ENCODE measurements at places on chromosomes 2 and 18.

GRCh38 chr2:45567288-45567963 is 43.6 kb downstream of the SRBD1 start:
- no peak for DNase-seq

GRCh38 chr2:178075006-178075326 is 2.4 kb upstream of the PDE11A start:
- no peak for DNase-seq

DNA sequence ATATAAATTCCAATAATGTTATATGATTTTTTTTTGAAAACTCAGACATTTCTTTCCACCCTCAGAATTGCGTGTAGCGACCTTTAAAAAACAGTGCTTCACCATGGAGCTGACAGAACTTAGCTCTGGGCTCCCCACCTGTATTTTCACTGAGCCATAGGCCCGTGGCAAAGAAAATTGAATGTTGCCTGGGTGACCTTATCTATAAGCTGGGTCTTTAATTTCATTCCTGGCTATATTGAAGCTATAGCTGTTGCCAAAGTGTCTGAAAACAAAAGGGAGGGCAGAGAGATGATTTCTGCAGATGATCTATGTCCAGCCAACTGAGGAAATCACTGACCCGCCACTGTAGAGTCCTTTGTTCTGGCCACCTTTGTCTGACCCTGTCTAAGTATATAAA is 411.7 kb downstream of the PTPRM start:
- DNase-seq = no peak

GRCh38 chr2:229945975-229946374 is 23.7 kb downstream of the FBXO36 start:
- no peak for DNase-seq

GRCh38 chr2:141709756-141710155 is 421.1 kb downstream of the LRP1B start:
- DNase-seq = no peak

DNA sequence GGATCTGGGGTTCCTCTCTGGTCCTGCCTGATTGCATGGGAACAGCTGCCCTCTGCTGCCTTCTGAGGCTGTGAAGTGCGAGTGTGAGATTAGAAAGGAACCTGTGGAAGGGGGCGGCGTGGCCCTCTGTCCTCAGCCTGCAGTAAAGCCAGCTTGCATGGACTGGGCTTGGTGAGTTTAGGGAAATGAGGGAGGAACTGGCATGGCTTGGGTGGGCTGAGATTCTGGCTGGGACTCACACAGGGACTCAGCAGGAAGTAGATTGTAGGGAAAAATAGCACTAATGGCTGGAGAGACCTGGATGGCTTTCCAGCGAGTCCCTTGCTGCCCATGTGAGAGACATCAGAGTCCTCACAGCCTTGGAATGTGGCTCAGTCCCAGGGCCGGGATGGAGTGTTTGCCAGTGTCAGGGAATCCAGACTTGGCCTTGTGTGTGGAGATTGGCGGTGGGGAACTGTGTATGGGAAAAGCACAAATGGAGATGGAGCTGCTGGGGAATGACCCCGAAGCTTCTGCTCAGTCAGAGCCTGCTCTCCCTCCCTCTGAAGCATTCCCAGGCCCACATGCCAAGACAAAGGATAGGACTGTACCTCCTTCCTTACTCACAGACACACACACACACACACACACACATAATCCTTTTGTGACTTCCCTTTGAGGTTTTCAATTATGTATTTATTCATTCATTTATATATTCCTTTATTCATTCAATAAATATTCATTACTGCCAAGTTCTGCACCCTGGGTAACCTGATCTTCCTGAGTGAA is 115.4 kb downstream of the ACAA2 start:
- DNase-seq = no peak

GRCh38 chr2:133171393-133172004 is 396.8 kb downstream of the NCKAP5 start:
- no peak for DNase-seq

DNA sequence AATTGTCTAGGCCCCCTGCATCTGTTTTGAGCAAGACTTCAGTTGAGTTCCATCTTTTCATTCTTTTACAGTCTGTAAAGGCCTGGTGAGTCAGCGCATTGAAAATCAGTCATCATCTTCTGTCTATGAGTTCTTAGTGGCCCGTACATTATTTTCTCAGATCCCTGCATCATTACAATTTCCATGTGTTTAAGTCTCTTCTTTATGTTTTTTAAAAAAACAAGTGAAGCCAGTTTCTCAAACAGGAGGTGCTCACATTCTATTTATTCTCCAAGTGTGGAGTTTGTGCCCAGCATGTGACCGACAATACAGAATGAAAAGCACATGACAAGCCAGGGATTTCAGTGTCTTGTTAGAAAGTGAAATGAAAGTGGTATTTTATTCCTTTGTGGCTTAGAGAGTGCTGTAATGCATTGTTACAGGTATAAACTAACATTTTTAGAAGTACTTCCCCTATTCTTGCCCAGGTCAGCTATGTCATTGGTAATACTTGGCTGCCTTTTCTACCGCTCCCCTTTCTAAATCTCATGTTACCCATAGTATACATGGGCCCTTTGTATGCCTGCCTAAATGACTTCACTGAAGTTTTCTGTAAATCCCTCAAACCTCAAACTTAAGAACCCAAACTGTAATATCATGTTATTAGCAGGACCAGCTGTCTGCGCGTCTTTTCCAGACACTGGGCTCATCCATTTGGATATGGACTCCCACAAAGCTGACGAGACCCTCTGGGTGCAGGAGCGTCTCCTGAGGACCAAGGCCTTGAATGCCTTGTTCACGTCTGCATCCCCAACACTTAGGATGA is 67.6 kb downstream of the FEZ2 start:
- DNase-seq = no peak

- DNase-seq = no peak
Measured at GRCh38 chr2:234752966-234753365, 198.9 kb upstream of the SH3BP4 start.

- no peak for DNase-seq
Measured at GRCh38 chr2:14127765-14128164, 504.8 kb upstream of the LRATD1 start.

DNA sequence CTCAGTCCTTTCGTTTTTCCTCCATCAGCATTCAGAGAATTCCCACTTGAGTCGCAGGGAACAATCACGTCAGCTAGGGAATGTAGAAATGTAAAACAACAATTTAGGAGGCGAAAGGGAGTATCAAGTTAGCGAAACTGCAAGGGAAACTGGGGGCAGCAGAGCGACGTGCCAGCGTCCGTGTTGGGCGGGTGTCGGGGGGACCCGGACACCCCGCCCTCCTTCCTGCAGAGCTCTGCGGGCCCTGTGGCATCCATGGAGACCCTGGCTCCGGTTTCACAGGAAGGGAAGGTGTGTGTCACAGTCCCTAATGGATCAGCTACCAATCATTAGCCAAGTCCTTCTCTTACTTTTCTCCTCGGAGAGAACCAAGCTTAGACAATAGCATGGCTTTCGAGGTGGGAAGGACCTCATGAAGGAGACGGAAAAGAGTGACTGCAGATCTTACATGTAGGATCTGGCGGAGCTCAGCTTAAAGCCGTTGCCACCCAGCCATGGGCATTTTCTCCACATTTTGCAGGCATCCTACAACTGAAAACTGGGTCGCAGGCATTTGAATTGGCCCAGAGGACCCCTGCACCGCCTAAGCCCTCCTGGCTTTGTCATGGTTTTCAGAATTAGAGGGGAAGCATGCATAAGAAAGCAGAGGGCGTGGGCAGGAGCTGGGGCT is 33.7 kb downstream of the SOX11 start:
- no peak for DNase-seq

DNA sequence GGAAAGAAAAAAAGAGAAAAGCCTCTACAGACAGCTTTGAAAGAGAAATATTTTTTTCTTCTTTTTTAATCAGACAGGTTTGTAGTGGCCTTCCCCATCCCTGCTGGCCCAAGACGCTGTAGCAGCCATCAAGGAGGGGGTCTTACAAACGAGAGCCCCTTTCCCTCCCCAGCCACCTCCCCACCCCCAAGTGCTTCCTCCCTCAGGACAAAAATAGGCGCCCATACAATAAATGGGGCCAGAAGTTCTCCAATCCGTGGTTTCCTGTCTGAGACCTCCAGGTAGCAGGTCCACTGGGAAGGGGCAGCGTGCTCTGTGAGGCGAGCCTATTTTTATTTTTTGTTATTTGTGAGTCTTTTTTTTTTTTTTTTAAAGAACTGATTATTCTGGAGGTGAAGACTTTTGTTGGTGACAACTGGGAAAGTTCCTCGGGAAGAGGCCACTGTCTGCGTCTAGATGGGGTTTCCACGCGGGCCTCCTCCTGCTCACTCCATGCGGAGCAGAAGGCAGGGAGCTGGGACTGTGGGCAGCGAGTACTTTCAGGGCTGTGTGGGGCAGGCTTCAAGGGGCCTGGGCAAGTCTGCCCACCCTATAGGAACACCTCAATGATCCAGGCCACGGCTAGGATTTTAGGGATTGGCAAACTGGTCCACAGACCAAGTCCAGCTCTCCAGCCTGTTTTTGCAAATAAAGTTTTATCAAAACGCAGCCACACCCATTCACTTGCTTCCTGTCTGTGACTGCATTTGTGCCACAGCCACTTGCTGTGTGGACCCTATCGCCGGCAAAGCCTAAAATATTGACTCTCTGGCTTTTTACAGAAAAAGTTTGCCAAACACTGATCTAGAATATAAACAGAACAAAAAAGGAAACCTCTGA is 139.6 kb downstream of the CTIF start:
- no peak for DNase-seq

- no peak for DNase-seq
Measured at GRCh38 chr2:128365217-128365905, 46.7 kb upstream of the HS6ST1 start.

GRCh38 chr2:84882775-84883550 is 2.1 kb upstream of the TRABD2A start:
- DNase-seq = no peak

- no peak for DNase-seq
Measured at GRCh38 chr2:151228847-151229512, 32.7 kb downstream of the RBM43 start.

- DNase-seq = no peak
Measured at GRCh38 chr2:238591732-238592131, 165.0 kb downstream of the ASB1 start.

DNA sequence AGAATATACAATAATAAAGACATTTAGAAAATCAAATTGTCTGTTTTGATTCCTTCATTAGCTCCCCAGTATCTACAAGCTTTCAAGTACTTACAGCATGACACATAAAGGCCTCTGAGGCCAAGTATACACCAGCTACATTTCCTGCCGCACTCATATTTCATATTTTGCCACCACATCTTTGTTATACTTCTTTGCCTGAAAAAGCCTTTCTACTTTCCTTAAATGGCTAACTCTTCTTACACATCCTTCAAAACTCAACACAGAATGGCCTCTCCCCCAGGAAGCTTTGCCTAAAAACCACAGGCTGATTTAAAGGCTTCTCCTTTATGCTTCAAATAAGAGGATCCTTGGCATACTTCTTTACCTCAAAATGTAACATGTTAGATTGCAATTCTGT is 4.5 kb downstream of the STK17B start:
- no peak for DNase-seq

DNA sequence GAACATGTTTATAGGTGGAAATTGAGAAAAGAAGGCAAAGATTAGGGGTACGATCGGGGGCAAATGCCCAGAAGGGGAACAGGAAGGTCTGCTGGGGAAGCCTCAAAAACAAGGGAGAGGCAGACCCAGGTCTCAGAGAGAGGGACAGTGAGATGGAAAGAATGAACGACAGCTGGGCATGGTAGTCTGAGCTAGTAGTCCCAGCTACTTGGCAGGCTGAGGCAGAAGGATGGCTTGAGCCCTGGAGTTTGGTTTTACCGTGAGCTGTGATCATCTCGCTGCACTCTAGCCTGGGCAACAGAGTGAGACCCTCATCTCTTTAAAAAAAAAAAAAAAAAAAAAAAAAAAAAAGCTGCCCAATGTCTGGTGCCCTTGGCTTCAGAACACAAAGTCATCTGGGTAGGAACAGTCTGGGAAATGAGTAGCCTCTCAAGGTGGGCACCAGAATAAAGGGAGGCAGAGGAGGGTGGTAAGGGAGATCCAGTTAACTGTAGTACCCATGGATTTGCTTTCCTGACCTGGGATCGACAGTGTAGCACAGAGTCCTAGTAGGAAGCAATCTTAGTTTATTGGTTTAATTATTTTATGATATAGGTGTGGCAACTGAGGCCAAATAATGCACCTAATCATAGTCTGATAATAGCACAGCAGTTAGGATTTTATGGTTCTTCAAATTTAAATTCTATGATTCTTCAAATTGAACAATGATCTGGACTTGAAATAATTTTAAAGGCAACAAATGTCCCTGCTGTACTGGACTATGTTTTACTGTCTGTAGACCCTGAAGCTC is 3.5 kb downstream of the RRM2 start:
- DNase-seq = no peak

DNA sequence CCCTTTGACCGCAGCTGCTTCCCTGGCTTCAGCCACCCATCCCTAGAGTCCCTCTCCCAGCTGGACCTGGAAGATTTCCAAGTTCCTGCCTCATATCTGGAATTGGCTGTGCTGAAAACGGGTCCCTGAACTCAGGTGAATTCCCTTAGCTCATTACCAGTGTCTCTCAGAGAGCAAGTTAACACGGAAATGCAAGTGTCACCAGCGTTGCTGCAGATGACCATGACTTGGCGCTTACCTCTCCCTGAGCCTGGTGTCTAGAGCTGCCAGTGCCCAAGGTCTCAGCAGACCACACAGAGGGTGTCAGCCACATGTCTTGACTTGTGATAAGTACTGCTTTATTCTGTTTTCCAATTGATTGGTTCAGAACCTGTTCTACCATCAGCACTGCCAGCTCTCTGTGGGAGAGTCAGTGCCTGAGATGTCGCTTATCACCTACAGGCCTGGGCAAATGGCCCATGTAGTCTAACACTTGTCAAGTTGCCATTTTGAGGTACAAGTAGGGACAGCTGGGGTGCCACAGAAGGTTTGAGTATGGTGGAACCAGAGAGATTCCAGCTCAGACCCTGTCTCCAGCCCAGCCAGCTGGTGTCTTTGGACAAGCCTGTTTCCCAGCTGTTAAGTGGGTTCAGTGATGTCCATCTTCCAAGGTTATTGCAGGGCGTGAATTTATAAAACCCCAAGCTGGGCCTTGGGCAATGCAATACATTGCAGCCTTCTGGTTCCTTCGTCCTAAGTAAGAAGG is 48.7 kb downstream of the LYPD1 start:
- no peak for DNase-seq

- no peak for DNase-seq
Measured at GRCh38 chr2:36405183-36405582, 49.6 kb downstream of the CRIM1 start.

DNA sequence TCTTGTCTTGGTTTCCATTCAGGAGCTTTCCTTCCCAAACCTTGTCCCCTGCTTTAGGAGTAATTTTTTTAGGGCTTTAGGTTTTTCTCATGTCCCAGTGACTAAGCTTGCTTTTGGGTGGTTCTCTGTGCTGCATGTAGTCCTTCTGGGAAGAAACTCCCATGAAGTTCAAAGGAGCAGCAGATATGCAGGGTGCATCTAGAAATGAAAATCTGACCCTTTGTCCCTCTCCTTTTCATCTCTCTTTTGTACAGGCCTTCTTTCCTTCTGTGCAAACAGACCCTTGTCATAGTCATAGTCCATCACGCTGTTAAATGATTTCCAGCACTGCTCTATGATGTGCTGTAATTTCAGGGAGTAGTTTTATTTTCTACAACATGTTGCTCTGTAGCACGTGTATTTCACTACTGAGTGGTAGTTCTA is 20.4 kb downstream of the FMNL2 start:
- DNase-seq = no peak

GRCh38 chr2:197908990-197909776 is 104.8 kb downstream of the PLCL1 start:
- DNase-seq = no peak
